Lower leg skin (tissue), 4 donors: ENCODE measurements at places on chromosomes 1 and 21.
A peak's percentile ranks its signal among the peaks of the same experiment; 100 is the strongest.

DNA sequence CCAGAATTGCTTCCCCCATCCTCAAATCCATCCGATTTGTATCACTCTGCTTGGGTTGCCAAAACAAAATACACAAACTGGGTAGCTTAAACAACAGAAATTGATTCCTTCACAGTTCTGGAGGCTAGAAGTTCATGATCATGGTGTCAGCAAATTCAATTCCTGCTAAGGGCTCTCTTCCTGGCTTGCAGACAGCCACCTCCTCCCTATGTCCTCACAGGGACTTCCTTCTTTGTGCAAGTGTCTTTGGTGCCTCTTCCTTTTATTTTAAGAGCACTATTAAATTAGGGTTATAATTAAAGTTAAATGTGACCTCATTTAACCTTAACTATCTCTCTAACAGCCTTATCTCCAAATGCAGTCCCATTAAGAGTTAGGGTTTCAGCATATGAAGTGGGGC lies 112.8 kb downstream of the PLPP3 start:
- no peak for DNase-seq

- DNase-seq = no peak
Measured at GRCh38 chr1:160097151-160097910, 1.1 kb downstream of the IGSF8 start.

DNA sequence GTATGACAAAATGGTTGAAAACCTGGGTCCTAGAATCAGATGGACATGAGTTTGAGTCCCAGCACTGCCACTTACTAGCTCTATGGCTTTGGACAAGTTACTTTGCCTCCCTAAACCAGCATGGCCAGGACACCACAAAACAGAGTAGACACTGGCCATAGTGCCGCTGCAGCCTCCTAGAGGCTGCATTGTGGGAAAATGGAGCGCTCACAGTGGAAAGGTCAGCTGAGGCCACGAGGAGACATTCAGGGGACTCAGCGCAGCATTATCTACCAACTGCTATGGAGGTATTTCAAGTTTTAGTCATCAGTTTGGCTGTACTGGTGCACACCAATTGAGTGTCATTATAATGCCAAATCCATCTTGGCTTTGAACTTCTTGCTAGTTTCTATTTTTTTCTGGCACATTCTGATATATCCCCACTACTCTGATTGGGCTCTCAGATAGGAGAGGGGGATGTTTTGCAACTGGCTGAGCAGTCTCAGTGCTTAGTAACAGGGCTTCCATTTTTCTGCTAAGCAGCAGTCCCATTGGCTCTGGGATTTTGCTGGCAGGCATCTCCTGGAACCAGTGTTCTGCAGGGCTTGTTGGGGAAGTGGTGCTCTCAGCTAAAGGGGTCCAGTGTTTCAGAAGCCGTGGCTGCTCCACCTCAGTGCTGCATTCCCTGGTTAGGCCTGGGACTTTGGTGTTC lies 16.2 kb downstream of the NT5C1A start:
- DNase-seq = no peak

DNA sequence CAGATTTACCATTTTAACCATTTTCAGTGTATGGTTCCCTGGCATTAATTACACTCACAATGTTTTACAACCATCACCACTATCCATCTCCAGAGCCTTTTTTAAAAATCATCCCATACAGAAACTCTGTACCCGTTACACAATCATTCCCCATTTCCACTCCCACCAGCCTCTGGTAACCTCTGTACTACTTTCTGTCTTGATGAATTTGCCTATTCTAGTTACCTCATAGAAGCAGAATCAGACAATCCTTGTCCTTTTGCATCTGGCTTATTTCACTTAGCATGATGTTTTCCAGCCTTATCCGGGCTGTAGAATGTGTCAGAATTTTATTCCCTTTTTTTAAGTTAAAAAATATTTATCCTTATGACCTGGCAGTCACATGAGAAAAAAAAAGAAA lies 33.0 kb downstream of the PGM1 start:
- DNase-seq = no peak

GRCh38 chr1:29782846-29783507 lies 546.7 kb downstream of the PTPRU start:
- DNase-seq = peak; percentile 50

- DNase-seq = no peak
Measured at GRCh38 chr1:243701872-243702271, 148.2 kb downstream of the AKT3 start.

GRCh38 chr21:15052459-15052763 lies 12.4 kb downstream of the NRIP1 start:
- DNase-seq = no peak

GRCh38 chr1:99820546-99820945 lies 29.6 kb upstream of the AGL start:
- DNase-seq = no peak

GRCh38 chr1:101051688-101052638 lies 26.4 kb upstream of the DPH5 start:
- no peak for DNase-seq

GRCh38 chr1:179021873-179022272 lies 3.8 kb upstream of the FAM20B start:
- no peak for DNase-seq

DNA sequence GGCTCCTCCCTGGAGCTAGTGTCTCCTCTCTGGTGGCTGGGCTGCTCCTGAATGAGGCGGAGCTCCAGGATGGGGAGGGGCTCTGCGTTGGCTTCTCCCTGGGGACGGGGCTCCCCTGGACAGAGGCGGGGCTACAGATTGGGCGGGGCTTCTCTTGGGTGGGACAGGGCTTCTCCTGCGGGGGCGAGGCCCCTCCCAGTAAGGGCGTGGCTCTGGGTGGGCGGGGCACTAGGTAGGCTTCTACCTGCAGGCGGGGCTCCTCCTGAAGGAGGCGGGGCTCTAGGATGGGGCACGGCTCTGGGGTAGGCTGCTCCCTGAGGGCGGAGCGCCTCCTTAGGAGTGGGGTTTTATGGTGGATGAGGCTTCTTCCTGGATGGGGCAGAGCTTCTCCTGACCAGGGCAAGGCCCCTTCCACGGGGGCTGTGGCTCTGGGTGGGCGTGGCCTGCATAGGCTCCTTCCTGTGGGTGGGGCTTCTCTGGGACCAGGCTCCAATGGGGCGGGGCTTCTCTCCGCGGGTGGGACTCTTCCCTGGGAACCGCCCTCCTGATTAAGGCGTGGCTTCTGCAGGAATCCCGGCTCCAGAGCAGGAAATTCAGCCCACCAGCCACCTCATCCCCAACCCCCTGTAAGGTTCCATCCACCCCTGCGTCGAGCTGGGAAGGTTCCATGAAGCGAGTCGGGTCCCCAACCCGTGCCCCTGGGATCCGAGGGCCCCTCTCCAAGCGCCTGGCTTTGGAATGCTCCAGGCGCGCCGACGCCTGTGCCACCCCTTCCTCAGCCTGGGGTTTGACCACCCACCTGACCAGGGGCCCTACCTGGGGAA lies 22.7 kb upstream of the ARF1 start:
- peak; percentile 82 for DNase-seq

GRCh38 chr1:147169840-147170674 lies 2.2 kb downstream of the PRKAB2 start:
- DNase-seq = no peak

GRCh38 chr1:113282008-113282892 lies 108.1 kb upstream of the MAGI3 start:
- no peak for DNase-seq

DNA sequence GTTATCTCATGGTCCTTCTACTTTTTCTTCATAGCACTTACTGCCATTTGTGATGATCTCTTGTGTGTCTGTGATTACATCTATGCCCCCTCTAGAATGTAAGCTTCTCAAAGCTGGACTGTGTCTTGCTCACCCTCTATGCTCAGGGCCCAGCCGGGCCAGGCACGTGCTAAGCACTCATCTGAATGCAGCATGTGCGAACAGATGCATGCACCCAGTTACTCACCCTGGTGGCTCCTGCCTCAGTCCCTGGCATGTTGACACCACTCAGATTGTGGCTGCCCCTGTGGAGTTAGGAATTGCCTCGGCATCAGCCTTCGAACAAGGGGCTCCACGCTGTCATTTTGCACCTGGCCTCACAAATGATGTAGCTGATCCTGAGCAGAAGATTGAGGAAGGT lies 19.6 kb upstream of the PABPC4 start:
- no peak for DNase-seq

DNA sequence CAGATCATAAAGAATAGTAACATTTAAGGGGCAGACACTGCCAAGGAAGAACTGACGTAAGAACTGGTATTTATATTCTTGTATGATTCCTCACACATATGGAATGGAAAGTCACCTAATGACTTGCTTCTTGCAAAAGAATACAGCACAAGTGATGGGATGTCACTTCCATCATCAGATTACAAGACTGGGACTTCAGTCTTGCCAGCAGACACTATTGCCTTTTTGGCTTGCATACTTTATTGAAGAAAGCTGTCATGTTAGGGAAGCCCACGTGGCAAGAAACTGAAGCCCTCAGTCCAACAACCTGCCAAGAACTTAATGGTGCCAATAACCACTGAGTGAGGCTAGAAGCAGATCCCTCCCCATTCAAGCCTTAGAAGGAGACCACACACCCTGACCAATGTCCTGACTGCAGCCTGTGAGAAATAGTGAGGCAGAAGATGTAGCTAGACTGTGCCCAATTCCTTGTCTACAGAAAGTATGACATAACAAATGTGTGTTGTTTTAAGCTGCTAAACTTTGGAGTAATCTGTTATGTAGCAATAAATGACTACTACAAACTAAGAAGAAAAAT lies 12.0 kb downstream of the EGLN1 start:
- no peak for DNase-seq

DNA sequence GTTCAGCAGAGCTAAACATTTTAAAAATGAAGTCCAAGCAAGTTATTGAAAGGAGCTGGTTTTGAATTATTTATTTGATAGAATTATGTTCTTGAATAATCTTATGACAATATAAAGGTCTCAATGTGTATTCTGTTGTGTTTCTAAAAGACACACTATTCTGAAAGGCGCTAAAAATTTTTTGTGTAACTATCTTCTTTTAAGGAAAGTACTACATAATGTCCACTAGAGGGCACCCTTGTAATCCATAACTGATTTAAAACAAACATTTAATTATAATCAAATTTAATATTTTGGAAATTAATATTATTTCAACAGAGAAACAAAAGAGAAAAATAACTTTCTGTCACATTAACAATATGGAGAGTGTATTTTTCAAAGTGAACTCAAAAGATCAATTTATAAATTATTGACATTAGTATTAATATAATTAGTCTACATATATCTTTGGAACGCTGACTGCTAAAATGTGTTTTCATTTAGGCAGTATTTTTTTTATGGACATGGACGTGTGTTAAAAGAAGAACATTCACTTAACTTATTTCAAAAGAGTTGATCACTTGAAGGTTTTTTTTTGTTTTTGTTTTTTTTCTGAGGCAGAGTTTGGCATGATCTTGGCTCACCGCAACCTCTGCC lies 248.4 kb downstream of the DENND1B start:
- no peak for DNase-seq

DNA sequence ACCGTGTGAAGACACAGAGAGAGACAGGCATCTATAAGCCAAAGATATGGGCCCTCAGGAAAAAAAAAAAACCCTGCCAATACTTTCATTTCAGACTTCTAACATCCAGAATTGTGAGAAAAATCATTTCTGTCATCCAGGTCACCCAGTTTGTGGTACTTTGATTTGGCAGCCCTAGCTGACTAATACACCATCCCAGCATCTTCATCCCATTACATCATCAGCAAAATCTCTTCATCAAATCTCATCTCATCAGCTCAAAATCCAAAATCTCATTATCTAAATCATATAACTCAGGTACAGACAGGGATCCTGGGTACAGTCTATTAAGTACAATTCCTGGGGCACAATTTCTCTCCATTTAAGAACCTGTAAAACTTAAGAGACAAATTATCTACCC lies 51.9 kb upstream of the GJA8 start:
- no peak for DNase-seq

DNA sequence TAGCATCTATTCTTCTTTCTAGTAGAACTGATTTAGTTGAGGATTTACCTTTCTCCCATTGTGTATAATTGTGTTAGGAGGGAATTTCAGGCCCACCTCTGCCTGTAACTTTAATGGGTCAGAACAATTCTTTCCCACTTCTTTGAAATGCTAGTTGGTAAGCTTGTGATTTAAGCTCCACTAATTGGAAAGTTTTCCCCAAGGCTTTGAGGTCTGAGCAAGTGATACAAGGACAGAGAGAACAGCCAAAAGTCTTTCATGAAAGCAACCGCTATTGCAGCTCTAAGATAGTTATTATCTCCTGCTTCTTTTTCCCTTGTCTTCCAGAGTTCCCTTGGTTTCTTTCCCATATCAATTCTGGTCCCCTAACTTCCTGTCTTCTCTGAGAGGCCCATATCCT lies 38.7 kb upstream of the PDC start:
- no peak for DNase-seq

DNA sequence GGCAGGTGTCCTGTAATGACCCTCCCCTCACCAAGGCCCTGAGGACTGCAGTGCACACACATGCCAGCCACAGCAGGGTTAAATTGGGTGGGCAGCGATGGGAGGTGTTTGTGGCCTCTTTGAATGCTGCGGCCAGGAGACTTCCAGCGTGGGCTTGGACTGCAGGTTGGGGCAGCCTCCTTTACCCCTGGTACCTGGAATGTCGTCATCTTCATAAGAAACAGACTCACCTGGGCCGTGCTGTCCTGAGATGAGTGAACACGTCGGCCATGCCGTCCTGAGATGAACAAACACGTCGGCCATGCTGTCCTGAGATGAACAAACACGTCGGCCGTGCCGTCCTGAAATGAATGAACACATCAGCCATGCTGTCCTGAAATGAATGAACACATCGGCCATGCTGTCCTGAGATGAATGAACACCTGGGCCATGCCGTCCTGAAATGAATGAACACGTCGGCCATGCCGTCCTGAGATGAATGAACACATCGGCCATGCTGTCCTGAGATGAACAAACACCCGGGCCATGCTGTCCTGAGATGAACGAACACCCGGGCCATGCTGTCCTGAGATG lies 50.1 kb upstream of the COL6A1 start:
- DNase-seq = no peak

GRCh38 chr1:57238233-57238781 lies 185.6 kb downstream of the DAB1 start:
- no peak for DNase-seq
